SW480 (cell line): ENCODE measurements at places on chromosomes 3 and 15.

GRCh38 chr3:106823701-106824100 lies 553.5 kb upstream of the CCDC54 start:
- no peak for DNase-seq

- DNase-seq: peak; percentile 60
These were observed 105.8 kb upstream of the MYZAP start for GRCh38 chr15:57485869-57486268.

DNA sequence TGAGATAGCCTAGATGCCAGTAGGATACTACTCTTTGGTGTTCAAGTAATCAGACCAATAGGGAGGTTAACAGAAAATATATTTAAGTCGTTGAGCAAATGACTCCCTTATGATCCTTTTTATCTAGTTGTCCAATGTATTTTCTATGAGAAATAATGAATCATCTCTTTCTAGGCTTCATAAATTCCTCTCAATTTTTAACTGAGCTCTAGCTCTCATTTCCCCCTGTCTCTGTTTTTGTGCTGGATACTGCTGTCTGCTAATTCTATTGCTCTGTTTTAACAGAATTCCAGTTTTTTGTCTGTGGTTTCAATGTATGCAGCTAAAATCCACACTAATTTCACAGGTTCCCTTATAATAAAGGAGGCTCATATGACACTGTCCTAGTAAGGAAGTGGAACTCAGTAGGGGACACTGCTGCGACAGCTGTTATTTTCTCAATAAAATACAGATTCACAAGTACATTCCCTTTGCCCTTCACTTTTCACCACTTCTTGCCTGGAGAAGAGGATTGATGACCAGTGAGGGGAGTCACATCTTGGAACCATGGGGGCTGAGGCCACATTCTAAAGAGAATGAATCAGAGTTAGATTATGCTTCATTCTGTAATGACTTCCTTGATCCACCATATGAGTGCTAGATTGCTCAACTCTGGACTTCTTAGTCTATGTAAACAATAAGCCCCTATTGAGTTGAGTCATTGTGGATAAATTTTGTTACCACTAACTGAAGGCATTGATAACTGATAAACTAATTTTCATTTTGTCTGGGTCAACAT lies 558.7 kb upstream of the KCNMB2 start:
- DNase-seq: no peak

GRCh38 chr15:60370105-60370868 lies 27.5 kb downstream of the ANXA2 start:
- no peak for DNase-seq

DNA sequence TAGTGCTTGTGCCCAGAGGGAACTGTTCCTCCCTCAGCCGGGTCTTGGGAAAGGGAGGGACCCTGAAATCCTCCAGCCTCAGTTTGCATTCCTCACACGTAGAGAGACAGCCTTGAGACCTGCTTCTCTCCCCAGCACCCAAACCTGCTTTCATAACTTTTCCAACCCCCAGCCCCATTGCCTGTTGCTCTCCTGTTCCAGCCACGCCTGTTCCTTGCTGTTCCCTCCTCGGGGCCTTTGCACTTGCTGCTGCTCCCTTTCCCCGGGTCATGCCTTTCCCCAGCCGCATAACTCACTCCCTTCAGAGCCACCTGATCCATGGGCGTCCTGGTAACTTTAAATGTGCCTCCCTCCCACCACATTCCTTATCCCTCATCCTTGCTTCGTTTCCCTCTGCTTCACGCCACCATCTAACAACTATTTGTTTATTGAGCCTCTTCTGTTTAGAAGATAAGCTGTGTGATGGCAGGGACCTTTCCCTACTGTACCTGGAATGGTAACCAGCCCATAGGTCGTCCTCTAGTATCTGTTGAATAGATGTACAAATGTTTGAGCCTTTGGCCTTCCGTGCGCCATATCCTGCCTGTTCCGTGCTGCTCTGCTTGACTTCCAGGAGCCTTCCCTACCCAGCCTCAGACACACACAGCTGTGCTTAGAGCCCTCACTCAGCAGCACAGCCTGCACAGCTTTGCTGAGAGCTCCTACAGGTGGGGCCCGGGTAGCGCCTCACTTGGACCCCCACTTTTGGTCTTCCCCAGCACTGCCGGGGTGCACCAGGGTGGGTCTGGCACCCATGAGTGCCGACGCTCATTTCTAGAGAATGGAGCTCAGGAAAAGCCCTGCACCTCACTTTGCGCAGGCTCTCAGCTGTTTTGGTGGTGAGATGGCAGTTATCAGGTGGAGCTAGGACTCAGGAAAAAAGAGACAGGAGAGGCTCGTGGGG lies 60.2 kb downstream of the SCN5A start:
- no peak for DNase-seq

GRCh38 chr3:9809615-9810432 lies at the start of gene TTLL3:
TTLL3 (plus strand) TSS chr3:9810262; CDS start chr3:9810662, 400 bp downstream.
- peak; percentile 43 for DNase-seq
